NCI-H1417 (cell line): ENCODE measurements at places on chromosomes 5 and 9.

DNA sequence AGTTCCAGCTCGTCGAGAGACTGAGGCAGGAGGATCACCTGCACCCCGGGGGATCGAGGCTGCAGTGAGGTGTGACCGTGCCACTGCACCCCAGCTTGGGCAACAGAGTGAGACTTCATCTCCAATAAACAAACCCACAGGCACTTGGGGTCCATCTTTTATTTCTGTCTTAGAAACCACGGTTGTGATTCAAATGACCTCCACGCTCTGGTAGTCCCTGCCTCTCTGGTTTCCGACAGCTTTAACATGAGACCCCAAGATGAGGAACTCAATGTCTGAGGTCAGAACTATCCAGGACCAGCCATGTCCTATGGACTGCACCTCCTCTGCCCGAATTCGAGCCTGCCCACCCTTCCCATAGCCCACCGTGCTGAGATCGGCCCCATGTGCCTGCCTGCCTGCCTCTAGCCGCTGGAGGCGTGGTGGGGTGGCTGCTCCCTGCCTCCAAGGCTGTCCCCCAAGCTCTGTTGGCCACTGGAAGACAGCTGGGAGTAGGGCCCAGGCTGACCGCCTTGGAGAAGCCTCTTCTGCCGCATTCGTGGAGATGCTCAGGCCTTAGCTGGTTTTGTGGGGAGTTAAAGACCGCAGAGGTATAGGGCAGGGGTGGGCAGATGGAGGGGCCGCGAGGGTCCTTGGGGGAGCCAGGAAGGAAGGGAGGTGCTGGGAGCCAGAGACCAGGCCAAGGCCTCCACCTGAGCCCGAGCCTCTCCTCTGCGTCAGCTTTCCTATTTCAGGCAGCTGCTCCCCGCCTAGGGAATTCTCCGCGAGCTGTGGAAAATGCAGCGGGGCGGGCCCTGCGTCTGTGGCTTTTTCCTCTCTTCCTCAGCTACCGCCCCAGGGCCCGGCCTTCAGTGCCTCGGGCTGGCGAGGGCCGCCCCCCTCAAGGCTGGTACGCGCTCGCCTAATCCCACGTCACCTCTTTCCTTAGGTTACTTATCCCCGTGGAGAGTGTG is 6.9 kb upstream of the WDR5 start:
- DNase-seq, result no peak

DNA sequence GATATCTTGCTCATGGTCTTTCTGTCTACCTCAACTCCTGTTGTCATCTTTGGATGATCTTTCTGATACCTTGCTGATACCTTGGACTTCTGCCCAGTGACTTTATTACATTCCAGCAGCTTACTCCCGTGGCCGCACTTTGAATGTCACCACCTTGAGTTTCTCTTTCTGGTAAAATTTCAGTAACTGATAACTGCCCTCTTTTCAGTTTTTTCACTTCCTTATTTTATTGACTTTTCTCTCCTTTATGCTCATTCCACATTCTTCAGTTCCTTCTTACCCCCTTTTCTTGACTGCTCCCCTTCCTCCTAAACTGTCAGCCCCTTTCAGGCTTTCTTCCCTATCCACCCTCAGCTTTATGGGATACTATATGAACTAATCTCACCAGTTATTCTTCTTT is 7.0 kb upstream of the FBXO4 start:
- no peak for DNase-seq

- DNase-seq, result peak; percentile 62
Measured at GRCh38 chr9:131698618-131698985, 41.3 kb downstream of the RAPGEF1 start.

DNA sequence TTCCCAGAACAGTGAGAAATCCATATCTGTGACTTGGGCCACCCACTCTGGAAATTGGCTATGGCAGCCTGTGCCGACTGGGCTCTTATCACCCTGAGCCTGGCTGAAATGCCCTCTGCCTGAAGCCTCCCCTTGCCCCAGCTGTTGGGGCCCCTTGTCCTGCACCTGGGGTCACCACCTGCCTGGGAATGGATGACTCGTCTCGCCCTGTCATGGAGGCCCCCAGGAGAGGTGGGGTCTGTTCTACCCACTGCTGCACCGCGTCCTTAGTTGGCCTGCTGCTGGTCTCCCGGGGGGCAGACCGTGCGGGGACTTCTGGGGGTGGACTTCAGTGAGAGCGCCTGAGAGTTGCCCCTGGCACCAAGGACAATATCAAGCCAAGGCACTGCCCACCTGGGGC is 46.6 kb upstream of the COL5A1 start:
- DNase-seq, result no peak

DNA sequence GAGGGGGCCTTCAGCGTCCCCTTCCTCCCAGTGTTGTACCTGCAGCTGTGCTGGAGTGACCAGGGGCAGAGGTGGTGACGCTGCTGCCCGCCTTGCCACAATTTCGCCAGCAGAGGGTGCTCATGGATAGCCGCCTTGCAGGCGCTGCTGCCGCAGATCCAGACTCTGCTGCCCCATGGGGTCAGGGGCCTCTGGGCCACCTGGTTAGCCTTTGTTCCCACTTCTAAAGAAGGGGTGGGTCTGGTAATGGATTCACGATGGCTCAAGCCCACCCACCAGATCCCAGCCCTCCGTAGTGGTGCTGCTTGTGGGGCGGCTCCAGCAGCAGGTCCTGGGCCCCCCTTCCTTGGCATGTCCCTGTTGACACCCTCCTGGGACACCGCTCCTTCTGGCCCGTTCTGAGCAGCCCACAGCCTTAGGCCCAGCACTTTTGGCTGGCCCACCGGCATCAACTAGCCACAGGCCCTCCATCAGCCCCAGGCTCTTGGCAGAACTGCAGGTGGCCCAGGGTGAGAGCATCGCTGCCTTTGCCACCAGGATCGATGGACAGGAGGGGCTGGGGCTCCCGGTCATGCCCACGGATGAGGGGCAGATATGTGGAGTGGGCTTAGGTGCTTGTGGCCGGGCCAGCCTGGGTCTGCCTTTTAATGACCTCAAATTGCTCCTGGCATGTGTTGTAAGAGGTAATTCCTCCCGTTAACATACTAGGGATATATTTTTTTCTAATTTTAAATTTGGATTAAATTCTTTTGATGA is 57.2 kb downstream of the COL5A1 start:
- peak; percentile 56 for DNase-seq

DNA sequence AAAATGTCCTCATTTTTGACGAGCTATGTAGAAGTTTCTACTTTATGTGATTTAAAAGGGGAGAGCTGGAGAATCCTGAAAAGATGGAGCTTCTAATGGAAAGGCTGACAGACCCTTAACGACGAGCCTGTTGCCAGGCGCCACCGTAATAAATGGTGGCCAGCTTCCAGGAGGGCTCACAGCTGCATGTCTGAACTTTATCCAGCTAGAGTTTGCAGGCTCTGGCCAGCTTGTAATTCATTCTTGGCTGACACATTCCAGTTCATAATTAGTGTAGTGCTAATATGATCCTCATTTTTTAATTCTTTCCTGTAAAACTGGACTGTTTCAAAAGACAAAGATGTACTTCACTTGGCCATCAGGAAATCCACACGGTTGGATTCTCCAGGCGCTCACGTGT is 246.7 kb downstream of the GAS1 start:
- DNase-seq, result no peak
